ENCODE measurements at places on chromosomes 11 and 22.

DNA sequence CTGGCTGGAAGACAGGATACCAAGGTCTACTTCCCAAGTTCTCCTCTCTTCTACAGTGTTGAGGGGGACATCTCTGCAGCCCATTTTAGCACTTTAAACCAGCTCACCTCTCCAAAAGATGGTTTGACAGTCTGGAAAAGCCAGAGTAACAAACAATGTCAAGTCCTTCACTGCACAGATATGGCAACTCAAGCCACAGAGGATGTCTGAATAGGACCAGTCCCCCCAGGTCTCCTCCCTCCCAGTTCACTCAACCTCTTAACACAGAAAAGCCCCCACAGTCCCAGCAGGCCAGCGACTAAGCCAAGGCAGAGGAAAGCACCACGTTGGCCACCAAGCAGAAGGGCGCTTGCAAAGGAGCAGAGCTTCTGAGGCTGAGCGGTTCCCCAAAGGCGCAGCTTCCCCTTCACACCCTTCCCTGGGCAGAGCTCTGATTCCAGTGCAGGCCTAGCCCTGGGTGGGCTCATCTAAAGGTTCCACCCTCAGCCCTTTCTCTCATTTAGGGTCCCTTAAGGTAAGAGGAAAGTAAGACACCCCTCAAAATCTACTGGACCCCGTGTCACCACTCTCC, 62.7 kb downstream of the PAK1 start:
- no peaks in the 10 kb centered on the region for H3K27me3 ChIP-seq
- peak overlapping the region; percentile 11 for H3K27ac ChIP-seq
- H3K36me3 ChIP-seq: no peaks in the 10 kb centered on the region

- DNase-seq: no peak
- H3K27me3 ChIP-seq: no peaks in the 10 kb centered on the region
- H3K27ac ChIP-seq: no peak overlapping the region
- H3K4me1 ChIP-seq: peaks cover 34% of the 10 kb centered on the region
Measured at GRCh38 chr22:39777716-39778454, 115.7 kb downstream of the ENTHD1 start.

DNA sequence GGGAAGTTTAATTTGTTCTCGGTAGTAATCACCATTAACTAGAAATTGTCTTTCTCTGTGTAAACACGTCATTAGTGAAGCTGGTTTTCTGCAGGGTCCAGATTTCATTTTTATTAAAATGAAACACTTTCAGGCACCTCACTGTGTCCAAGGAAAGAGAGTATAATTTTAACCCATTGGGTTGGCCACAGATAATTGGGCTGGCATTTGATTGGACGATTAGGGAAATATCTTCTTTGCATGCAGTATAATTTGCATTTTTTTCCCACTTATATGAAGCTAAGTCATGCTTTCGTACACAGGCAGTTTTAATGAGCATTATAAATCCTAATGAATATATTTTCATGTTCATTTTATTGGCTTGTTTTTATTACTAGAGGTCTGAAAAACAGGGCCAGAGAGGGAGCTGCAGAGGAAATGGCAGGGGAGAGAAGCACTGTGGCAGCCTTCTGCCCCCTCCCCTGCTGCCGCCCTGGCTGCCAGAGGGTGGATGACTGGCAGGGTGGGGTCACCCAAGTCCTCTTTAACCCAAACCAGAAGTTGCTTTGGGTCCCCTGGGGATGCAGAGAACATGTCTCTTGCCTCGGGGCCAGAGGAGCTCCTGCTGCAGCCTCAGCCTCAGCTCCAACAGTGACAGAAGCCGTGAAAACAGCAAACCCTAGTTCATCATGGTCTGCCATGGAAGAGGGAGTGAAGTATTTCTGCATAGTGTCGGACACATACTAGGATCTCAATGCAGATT, 93.9 kb downstream of the PKNOX2 start:
- H3K27ac ChIP-seq: no peak overlapping the region
- DNase-seq: no peak
- no peak overlapping the region for H3K4me3 ChIP-seq
- H3K27me3 ChIP-seq: peaks cover 24% of the 10 kb centered on the region

- no peaks in the 10 kb centered on the region for H3K27me3 ChIP-seq
- no peak overlapping the region for H3K27ac ChIP-seq
- H3K4me3 ChIP-seq: no peak overlapping the region
- no peak for DNase-seq
Measured at GRCh38 chr22:29994943-29995342, 85.3 kb upstream of the HORMAD2 start.

GRCh38 chr11:122046846-122047245, 69.2 kb downstream of the BLID start:
- DNase-seq: no peak
- no peak overlapping the region for H3K4me3 ChIP-seq
- H3K4me1 ChIP-seq: no peaks in the 10 kb centered on the region
- H3K36me3 ChIP-seq: no peaks in the 10 kb centered on the region
- peaks cover 6% of the 10 kb centered on the region for H3K27me3 ChIP-seq
- no peak overlapping the region for H3K27ac ChIP-seq

DNA sequence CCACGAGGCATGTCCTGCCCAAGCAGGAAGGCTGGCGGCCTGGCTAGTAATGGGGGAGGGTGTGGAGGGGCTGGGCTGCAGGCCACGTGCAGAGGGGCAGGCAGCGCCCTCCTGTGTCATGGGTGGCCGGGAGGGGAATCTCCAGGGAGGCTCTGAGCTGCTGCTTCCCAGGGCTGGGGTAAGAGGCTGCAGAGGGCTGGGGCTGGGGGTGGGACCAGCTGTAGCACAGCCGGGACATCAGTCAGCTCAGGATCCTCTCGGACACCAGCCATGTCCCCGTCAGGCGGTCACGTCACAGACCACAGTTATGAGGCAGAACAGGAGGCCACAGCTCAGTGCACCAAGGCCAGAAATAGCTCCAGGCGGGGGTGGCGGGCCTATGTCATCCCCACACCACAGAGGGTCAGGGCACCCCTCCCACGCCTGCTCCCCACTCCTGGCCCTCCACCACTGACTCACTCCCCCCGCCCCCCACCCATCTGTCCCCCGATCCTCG, 21.1 kb downstream of the RTN4R start:
- H3K36me3 ChIP-seq: no peaks in the 10 kb centered on the region
- no peak overlapping the region for H3K4me3 ChIP-seq
- DNase-seq: no peak
- H3K27me3 ChIP-seq: no peaks in the 10 kb centered on the region
- H3K4me1 ChIP-seq: peaks cover 35% of the 10 kb centered on the region

- no peaks in the 10 kb centered on the region for H3K36me3 ChIP-seq
- no peak overlapping the region for H3K4me3 ChIP-seq
- no peak overlapping the region for H3K27ac ChIP-seq
- DNase-seq: no peak
Measured at GRCh38 chr11:17744151-17744940, 9.8 kb downstream of the KCNC1 start.

GRCh38 chr11:65151331-65151899, 17.1 kb upstream of the SYVN1 start:
- H3K4me1 ChIP-seq: peaks cover 6% of the 10 kb centered on the region
- no peaks in the 10 kb centered on the region for H3K27me3 ChIP-seq
- no peak for DNase-seq
- no peak overlapping the region for H3K4me3 ChIP-seq

DNA sequence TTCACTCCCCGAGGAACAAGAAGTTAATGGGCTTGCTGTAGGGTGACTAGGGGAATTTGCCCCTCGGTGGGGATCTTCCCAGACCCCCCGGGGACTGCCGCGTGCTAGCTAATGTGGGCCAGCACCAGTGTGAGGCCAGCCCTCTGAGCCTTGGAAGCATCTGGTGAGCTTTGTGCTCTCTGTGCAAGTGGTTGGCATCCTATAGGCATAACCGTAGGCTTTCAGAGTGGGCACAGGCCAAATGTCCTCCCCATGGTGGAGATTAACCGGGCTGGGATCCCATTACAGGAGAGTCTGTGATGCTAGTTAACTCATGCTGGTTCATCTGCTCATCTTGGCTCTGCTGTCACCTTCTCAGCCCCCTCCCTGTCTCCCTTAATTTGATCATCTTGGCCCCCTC, 125.7 kb downstream of the TRIM29 start:
- DNase-seq: no peak
- H3K4me1 ChIP-seq: no peaks in the 10 kb centered on the region
- H3K4me3 ChIP-seq: no peak overlapping the region
- peaks cover 41% of the 10 kb centered on the region for H3K27me3 ChIP-seq
- H3K27ac ChIP-seq: no peak overlapping the region

GRCh38 chr22:47065756-47066615, 303.5 kb downstream of the TBC1D22A start:
- peaks cover 23% of the 10 kb centered on the region for H3K36me3 ChIP-seq
- no peaks in the 10 kb centered on the region for H3K27me3 ChIP-seq
- DNase-seq: no peak
- H3K4me3 ChIP-seq: no peak overlapping the region
- no peak overlapping the region for H3K27ac ChIP-seq

- H3K4me1 ChIP-seq: peaks cover 3% of the 10 kb centered on the region
- DNase-seq: no peak
- no peaks in the 10 kb centered on the region for H3K36me3 ChIP-seq
Measured at GRCh38 chr11:12330485-12331231, 46.7 kb upstream of the PARVA start.

GRCh38 chr22:29689880-29690213, 30.0 kb upstream of the CABP7 start:
- H3K27ac ChIP-seq: no peak overlapping the region
- peak; percentile 69 for DNase-seq
- H3K4me3 ChIP-seq: no peak overlapping the region
- no peaks in the 10 kb centered on the region for H3K27me3 ChIP-seq
- H3K36me3 ChIP-seq: peaks cover under 1% of the 10 kb centered on the region
- no peaks in the 10 kb centered on the region for H3K4me1 ChIP-seq

DNA sequence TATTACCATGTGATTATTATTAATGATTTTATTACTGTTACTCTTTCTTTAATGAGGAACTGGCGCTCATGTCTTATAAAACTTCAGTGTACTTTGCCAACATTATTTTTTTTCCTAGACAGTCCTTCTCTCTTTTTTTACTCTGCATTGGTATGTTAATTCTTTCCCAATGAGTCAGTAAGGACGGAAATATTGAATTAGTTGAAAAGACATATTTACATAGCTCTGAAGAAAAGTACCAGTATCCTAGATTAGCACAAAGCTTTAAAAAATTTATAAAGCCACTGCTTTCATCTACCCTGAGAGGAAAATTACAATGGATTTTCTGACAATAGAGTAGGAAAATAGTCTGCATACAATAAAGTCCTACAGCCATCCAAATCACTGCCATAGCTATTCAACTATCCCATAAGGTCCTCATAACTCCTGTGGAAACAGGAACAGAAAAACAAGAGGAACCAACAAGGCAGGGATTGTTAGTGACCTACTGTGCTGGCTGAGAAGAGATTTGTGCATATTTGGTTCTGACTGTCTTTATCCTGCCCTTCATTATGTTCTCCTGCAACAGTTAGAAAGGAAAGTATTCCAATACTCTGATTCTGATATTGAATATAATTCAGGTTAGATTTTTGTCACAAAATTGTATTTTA, 314.4 kb downstream of the AASDHPPT start:
- no peak for DNase-seq
- no peaks in the 10 kb centered on the region for H3K36me3 ChIP-seq
- no peaks in the 10 kb centered on the region for H3K4me1 ChIP-seq
- H3K27me3 ChIP-seq: no peaks in the 10 kb centered on the region
- H3K27ac ChIP-seq: no peak overlapping the region

- H3K4me1 ChIP-seq: no peaks in the 10 kb centered on the region
- H3K27me3 ChIP-seq: peaks cover 2% of the 10 kb centered on the region
- DNase-seq: no peak
- H3K4me3 ChIP-seq: no peak overlapping the region
- no peaks in the 10 kb centered on the region for H3K36me3 ChIP-seq
Measured at GRCh38 chr11:83611031-83611430, 324.9 kb upstream of the CCDC90B start.

DNA sequence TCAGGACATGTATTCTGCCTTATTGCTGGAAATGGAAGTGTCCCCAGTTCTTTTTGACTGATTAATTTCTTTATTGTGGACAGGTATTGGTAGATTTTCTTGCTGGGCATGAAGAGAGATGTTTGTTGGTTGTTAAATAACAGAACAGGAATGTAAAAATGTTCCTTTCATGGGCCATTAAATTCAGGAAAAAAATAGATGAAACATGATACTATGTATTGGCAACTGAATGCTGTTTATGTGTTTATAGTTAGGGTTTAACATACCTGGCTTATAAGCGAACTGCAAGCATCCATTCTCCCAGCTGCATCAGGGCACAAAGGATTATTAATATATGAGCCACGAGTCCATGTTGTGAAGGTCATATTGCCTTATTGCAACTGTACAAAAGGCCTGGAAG, 368.5 kb downstream of the NELL1 start:
- H3K4me1 ChIP-seq: no peaks in the 10 kb centered on the region
- no peak overlapping the region for H3K4me3 ChIP-seq
- no peaks in the 10 kb centered on the region for H3K36me3 ChIP-seq

GRCh38 chr22:30309951-30310741, 16.6 kb downstream of the TBC1D10A start:
- no peak for DNase-seq
- no peaks in the 10 kb centered on the region for H3K27me3 ChIP-seq

GRCh38 chr11:61739413-61739812, 13.0 kb upstream of the MYRF start:
- H3K27ac ChIP-seq: no peak overlapping the region
- H3K4me1 ChIP-seq: no peaks in the 10 kb centered on the region
- H3K27me3 ChIP-seq: no peaks in the 10 kb centered on the region
- no peaks in the 10 kb centered on the region for H3K36me3 ChIP-seq
- no peak overlapping the region for H3K4me3 ChIP-seq

DNA sequence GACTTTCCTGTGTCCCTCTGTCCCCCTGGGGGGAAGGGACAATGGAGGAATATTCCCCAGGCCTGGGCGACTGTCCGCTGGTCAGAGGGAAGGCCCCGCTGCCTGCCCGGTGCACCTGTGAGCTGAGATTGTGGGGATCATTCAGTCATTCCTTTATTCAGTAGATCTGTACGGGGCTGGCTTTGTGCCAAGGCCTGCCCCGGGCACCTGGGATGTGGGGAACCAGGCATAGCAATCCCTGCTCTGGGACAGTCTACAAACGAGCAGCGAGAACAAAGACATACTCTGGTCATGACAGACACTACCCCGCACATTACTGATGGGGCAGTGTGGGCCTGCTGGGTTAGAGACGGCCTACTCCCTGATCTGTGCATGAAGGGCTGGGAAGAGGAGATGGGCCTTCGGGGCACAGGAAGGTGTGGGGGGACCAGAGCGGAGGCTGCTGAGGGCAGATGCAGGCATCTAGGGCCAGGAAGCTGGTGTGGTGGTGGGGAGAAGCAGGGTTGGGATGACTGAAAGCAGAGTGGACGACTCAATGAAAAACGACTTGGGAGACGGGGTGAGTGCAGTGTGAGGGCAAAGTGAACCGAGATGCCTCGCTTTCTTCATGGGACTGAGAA, 1.8 kb upstream of the MYO7A start:
- peaks cover 3% of the 10 kb centered on the region for H3K27me3 ChIP-seq
- no peak overlapping the region for H3K27ac ChIP-seq
- DNase-seq: no peak
- H3K4me1 ChIP-seq: peaks cover 5% of the 10 kb centered on the region

- no peaks in the 10 kb centered on the region for H3K27me3 ChIP-seq
- H3K36me3 ChIP-seq: no peaks in the 10 kb centered on the region
- H3K4me1 ChIP-seq: no peaks in the 10 kb centered on the region
- no peak for DNase-seq
- no peak overlapping the region for H3K4me3 ChIP-seq
- H3K27ac ChIP-seq: no peak overlapping the region
Measured at GRCh38 chr11:75453916-75454655, 21.1 kb upstream of the KLHL35 start.

GRCh38 chr11:44607319-44607962, 42.0 kb downstream of the CD82 start:
- peak overlapping the region; percentile 3 for H3K4me3 ChIP-seq
- peaks cover 65% of the 10 kb centered on the region for H3K36me3 ChIP-seq
- DNase-seq: peak; percentile 50
- peak overlapping the region; percentile 56 for H3K27ac ChIP-seq
- no peaks in the 10 kb centered on the region for H3K27me3 ChIP-seq

- no peak for DNase-seq
- peaks cover 24% of the 10 kb centered on the region for H3K27me3 ChIP-seq
- no peaks in the 10 kb centered on the region for H3K4me1 ChIP-seq
- no peak overlapping the region for H3K27ac ChIP-seq
- H3K4me3 ChIP-seq: no peak overlapping the region
- H3K36me3 ChIP-seq: no peaks in the 10 kb centered on the region
Measured at GRCh38 chr11:70050243-70050642, 27.9 kb upstream of the ANO1 start.

All from activated CD4-positive, alpha-beta T cell treated with anti-CD3 and anti-CD28 coated beads for 36 hours (primary cell).